ENCODE measurements at places on chromosomes 2 and 18. TPM values are rescaled to one million over a fixed set of nuclear protein-coding genes. Genes with fewer than 3 reads are reported as not detected.
A peak's percentile ranks its signal among the peaks of the same experiment; 100 is the strongest.

DNA sequence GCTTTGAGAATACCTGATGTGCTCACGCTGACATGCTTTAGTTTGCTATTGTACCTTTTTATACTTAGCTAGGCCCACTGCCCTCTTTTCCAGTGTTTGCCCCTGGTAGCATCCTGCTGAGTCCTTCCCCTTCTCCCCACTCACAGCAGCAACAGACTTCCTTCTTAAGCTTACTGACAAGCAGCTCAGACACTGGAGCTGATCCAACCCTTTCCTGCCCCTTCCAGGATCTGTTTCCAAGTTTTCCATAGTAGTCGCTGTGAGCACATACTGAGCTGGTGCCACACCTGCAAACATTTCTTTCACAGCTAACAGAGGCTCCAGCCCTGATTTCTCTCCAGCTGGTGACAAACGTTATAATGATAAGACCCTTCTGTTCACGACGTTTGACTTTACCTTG is 991.4 kb upstream of the CELF4 start:
- DNase-seq, result no peak

GRCh38 chr2:30605197-30605596 is 158.2 kb downstream of the LCLAT1 start:
- DNase-seq, result no peak

DNA sequence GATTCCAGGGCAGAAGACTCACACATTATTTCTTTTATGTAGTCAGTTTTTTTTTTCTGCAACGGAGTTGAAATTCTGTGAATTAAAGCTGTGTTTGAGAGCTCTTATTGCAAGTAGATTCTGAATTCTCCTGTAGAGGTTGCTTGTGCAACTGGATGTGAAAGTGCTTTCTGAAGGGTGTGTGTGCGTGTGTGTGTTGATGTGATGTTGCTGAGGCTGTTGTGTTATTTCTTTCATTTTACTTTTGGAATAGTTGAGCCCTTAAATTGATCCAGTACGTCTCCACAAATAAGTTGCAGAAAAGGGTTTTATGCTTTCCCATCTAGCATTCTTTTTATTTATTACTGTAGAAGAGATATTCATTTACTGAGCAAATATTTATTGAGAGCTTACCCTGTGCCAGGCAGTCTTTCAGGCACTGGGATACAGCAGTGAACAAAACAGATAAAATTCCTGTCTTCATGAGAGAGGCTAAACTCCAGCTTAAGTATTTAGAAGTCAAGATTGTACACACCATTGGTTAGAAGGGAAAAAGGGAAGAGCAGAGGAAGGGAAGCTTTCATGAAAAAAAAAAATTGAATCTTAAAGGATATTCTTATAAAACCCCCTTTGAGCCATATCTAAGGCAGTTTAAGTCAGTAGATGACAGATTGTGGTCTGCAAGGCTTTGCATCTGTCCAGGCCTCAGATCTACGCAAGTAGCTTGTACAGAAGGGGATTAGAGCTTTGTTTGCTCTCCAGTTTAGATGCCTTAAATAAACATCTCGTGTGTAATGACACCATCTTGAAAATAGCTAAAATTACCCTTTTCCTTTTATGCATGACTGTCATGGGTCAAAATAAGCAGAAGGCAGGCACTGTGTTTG is 58.2 kb downstream of the MYO1B start:
- no peak for DNase-seq

DNA sequence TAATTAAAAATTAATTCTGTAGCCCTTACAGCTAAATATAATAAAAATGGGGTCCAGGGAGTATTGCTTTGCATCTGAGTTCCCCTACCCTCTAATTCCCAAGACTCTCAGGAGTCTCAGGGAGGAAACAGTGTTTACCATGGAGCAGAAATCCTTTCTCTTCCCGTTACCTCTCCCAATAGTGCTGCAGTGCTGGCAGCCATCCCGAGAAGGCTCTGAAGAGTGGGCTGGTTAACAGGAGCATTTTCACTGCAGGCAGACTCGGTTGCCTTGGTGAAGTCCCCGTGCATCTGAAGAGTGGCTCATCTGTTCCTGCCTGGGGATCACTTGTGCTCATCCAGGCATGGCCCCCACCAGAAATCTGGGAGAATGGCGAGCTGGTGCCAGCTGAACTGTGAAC is 41.8 kb upstream of the TMEM178A start:
- DNase-seq, result no peak

GRCh38 chr18:33304277-33304676 is 136.2 kb downstream of the CCDC178 start:
- no peak for DNase-seq

DNA sequence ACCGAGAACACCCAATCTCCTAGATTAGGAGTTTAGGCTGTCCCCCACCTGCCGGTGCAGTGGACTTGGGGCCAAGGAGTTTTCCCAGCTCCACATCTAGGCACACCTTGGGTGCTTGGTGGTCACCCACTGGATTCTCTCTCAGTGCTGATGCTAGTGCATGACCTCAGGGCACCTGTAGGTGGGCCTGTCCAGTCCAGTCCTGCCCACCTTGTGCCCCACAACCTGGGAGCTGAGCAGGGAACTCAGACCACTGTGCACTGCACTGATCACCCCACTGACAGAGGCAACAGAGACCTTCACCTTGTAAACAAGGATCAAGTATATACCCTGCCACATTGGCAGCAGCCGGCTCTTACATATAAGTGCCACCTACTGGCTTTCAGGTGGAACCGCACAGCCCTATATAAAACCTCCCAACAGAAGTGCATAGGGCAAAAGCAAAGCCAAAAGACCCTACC is 12.7 kb upstream of the CDH19 start:
- DNase-seq, result no peak

GRCh38 chr2:237540823-237541222 is 25.6 kb upstream of the PRLH start:
- DNase-seq, result peak; percentile 86

GRCh38 chr2:69386360-69386759 is 667 bp downstream of the GFPT1 start:
- DNase-seq, result no peak

- no peak for DNase-seq
These were observed 190.3 kb downstream of the C1D start for GRCh38 chr2:67872481-67872880.

GRCh38 chr2:215436705-215437565 is 1.1 kb upstream of the FN1 start:
- DNase-seq, result peak; percentile 10

- DNase-seq, result peak; percentile 86
These were observed 727 bp downstream of the FBXO11 start for GRCh38 chr2:47905386-47906156.

DNA sequence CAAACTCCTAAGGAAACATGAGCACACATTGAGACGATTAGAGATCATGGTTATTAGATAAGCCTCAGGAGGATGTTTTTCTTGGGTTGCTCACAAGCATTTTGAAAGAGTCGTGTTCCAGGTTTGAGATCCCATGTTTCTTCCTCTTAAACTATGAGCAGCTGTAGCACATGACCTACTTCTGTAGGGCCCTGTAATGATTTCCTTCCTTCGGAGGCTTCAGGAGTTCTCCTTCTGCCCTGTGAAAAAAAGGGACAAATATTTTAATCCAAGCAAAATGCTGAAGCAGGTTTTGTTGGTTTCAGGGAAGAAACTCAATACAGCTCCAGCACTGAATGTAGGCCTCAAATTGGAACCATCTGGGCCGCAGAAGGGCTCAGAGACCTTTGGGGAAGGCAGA is 82.6 kb downstream of the POU3F3 start:
- DNase-seq, result no peak

GRCh38 chr2:54613794-54614257 is 109.6 kb upstream of the EML6 start:
- no peak for DNase-seq

DNA sequence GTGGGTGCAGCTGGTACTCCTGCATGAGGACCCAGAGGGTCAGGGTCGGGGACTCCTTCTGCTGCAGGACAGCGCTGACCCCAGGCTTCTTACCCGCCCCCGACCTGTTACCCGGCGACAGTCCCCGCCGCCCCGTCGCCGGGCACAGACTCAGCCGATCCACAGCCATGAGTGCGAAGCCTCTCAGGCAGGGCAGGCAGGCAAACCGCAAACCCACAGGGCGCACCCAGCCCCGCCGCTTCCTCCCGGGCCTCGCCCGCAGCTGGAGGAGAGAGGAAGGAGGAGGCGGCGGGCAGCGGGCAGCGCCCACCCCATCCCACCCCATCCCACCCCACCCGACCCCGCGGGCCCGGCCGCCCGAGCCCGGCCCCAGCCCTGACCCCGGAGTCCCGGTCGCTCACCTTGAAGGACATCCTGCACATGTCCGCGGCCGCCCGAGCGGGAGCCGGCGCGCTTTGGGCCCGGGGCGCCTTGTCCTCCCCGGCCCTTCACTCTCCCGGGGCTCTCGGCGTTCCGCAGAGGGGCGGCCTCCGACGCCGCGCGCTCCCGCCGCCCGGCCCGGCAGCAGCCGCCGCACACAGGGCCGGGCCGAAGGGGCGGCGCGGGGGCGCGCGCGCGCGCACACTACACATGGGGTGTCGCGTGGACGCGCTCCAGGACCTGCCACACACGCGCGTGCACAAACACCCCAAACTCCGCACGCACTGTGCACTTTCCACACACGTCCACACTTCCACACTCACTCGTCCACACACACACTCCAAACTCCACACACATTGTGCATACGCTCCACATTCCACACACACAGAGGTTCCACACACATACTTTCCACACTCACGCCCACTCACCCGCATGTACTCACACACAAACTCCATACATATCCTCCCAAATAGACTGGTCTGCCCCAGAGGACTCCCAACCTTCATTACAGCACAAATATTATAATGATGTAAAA is at the start of gene ANKRD29:
Gene ANKRD29, minus strand, starts transcription at position 603 of the 955 bp plus-strand sequence. Its CDS starts 181 bp downstream, at position 422.
- peak; percentile 28 for DNase-seq

DNA sequence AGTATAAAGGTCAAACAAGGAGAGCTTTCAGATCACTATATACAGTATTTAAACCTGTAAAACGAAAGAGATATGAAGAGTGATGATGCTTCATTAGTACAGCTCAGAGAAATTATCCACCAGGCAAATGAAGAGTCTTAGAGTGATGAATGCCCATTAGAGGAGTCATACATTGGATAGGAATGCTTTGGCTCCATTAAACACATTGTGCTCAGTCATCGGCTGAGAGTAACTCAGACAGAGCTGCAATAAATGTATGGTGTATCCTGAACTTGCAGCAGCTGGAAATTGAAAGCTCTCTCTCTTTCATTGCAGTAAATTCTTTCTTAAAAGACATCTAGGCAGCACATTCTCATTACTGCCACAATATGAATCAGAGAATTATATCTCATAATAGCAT is 340.8 kb upstream of the SPHKAP start:
- DNase-seq, result no peak

DNA sequence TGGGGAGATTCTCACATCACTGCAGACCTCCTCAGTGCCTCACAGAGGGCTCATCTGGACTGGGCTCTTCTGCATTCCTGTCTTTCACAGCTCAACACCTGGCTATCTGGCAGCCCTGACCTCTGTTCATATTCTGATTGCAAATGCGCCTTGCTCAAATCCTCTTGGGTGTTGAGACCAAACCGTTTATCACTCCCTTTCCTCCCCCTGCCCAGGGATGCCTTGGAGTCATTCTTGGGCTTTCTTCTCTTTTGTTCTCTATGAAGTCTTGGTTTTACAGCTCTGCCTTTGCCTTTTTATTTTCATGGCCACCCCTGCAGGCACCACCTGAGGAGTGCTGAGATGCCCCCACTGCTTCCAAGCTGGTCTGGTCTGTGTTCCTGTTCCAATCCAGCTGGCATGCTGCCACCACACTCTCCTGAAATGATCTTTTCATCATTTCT is 26.3 kb downstream of the TUBB6 start:
- no peak for DNase-seq

GRCh38 chr2:36695746-36696415 is 626 bp upstream of the VIT start:
- DNase-seq, result no peak

DNA sequence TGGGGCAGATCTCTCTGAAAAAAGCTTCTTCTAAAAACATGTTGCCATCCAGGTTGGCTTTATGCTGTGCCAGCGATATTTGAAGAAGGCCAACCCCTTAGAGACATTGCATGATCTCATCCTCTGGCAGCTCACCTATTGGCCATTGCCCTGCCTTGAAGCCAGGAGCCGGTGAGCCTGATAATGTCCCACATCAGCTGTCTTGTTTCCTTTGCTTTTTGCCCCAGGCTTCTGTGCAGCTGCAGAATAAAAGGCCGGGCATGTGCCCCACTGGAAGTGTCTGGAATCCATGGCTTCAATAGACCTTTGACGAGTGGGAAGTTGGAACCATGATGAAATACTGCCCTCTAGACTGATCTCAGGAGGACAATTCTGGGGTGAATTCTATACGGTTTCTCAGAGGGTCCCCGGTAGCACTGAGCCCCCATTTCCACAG is 523.5 kb upstream of the ZEB2 start:
- DNase-seq, result no peak

DNA sequence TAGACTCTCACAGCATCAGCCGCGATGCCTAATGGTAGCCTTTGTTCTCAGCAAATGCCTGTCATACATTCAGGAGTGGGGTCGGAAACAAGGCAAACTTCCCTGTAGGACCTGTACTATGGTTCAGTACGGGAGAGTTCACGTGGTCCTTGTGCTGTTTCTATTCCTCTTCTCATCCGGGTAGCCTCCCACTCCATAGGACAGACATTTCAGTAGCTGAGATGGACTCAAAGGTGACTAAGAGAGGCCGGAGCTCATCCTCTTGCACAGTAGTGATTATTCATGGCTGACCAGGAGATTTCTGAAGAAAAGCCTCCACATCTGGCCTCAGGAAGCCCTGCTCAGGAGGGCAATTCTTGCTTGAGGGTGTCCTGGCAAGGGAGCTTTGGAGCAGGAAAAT is 117.8 kb upstream of the SPRED2 start:
- DNase-seq, result no peak

DNA sequence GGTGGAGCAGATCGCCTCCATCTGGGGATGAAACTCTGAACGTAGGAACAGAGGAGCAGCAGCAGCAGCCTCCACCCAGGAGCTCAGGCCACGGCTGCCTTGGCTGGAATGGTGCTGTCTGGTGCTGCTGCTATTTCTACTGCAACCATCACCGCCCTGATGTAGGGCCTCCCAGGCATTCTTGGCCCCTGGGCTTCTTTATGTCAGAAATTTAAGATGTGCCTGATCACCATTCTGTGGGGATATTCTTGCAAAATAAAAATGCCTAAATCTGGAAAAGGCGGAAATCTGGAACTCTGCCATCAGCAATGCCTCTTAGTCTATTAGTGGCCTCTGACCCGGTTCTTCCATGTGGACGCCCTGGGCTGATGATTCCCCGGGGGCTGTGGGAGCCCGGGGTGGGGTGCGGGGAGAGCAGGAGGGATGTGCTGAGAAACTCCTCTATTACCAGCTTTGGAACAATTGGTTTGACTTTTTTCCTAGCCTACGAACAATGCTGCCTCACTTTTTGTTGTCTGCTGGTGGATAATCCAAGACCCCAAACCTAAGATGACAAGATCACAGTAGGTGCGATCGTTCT is 47.2 kb downstream of the FAM124B start:
- no peak for DNase-seq

DNA sequence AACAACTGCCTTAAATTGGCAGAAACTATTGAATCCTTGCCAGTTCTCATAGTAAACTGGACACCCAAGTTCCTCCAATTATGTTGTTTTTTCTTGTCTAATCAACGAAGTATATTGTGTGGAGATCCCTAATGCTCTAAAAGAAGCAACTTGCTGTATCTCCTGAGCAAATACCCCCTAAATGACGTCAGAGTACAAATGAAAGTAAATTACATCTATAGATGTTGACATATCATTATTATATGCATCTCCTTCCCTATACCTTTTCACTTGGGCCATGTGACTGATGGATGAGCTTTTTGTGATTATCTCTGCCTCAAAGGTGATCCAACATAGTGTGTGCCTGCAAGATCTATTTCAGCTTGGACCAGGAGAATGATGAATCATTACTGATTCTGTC is 159.4 kb downstream of the CCDC148 start:
- DNase-seq, result no peak

The FAM110C gene
- polyA plus RNA-seq, result 6.2 TPM

The CXCR1 gene
- polyA plus RNA-seq, result 0.03 TPM

The NT5C1B gene
- polyA plus RNA-seq, result not detected
